ENCODE measurements at places on chromosomes 5 and 9.
A peak's percentile ranks its signal among the peaks of the same experiment; 100 is the strongest.

DNA sequence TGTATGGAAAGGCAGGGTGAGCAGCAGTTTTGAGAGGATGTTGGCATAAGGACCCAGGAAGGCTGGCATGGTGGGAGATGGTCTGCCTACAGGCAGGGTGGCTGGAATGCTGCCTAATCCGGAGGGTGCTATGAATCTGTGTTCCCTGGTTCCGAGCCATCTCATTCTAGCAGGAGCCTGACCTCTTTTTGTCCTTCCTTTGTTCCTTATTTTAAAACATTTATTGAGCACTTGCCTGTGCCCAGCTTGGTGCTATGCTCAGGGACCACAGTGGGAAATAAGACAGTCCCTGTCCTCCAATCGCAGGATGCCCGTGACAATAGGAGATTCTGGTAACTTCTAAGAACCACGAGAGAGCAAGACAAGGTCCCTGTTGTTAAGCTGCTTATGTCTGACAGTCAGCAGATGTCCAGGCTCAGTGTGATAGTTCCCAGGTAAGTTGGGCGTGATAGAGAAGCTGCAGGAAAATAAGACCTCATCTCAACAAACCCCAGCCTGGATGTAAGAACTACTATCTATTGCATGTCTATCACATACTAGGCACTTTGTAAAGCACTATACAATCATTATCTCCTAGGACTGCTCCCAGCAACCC, 9.1 kb upstream of the ZBTB34 start:
- H3K4me1 ChIP-seq = no peaks in the 10 kb centered on the region
- H3K36me3 ChIP-seq = no peaks in the 10 kb centered on the region
- H3K27me3 ChIP-seq = peaks cover 87% of the 10 kb centered on the region

GRCh38 chr9:128192601-128193371, 1.4 kb upstream of the CIZ1 start:
- H3K27me3 ChIP-seq = peaks cover 40% of the 10 kb centered on the region
- H3K4me1 ChIP-seq = peaks cover 40% of the 10 kb centered on the region
- peak; percentile 67 for DNase-seq
- H3K27ac ChIP-seq = peak overlapping the region; percentile 65
- H3K4me3 ChIP-seq = peak overlapping the region; percentile 58
- H3K36me3 ChIP-seq = peaks cover 14% of the 10 kb centered on the region

DNA sequence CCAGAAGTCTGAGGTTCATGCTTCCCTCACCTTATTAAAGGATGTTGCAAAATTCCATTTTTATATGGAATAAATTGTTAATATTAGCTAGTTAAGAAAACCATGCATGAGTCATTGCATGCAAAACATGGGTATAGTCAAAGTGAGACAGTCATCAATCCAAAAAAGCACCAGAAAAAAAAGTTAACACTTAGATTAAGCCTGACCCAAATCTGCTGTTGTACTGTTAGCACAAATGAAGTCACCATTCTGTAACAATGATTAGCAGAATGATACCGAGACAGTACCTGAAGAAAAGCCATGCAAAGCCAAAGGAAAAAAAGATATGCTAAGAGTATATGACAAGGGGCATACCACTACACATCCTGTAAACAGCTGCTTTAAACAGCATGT, 49.5 kb downstream of the PKD2L2 start:
- H3K27me3 ChIP-seq = no peaks in the 10 kb centered on the region
- no peak overlapping the region for H3K27ac ChIP-seq
- DNase-seq = no peak
- H3K4me1 ChIP-seq = no peaks in the 10 kb centered on the region
- H3K36me3 ChIP-seq = peaks cover 58% of the 10 kb centered on the region
- H3K4me3 ChIP-seq = no peak overlapping the region

GRCh38 chr9:2338777-2339365, 282.7 kb upstream of the VLDLR start:
- H3K4me3 ChIP-seq = no peak overlapping the region
- H3K36me3 ChIP-seq = no peaks in the 10 kb centered on the region
- DNase-seq = no peak
- peaks cover 3% of the 10 kb centered on the region for H3K27me3 ChIP-seq
- no peak overlapping the region for H3K27ac ChIP-seq
- H3K4me1 ChIP-seq = no peaks in the 10 kb centered on the region

GRCh38 chr9:35725362-35725761, 6.6 kb downstream of the TLN1 start:
- H3K27me3 ChIP-seq = no peaks in the 10 kb centered on the region
- no peak overlapping the region for H3K27ac ChIP-seq
- H3K4me1 ChIP-seq = no peaks in the 10 kb centered on the region
- no peak for DNase-seq
